ENCODE measurements at places on chromosomes 7 and 10.

DNA sequence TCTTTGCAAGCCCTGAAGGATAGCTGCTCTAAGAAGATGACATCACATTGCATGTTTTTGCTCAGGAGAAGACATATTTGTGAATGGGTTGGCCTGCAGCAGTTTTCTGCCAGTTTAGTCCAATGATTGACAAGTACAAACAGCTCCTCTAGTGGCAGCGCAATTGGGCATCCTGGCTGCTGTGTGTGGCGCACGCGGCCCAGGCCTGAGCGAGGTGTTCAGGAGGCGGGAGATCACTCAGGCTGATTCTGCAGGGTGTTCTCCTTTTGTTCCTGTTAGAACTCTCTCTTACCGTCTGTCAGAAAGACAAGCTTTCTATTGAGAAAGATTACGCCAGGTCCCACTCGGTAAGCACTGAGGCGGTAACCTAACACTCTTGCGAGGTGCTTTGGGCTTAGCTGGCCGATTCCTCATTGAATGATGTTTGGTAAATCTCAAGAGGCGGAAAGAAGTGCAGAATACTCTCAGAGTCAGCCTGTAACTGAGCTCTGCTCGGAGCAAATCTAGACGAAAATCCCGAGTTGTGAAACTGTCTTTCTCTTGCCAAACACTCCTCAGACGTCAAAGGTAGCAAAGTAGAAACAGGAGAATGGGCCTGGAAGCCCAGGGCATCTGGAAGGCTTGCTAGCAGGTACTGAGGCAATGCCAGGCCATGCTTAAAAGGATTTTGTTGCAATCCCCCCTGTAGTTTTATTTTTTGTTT, 219.2 kb upstream of the BMPER start:
- DNase-seq, result no peak

DNA sequence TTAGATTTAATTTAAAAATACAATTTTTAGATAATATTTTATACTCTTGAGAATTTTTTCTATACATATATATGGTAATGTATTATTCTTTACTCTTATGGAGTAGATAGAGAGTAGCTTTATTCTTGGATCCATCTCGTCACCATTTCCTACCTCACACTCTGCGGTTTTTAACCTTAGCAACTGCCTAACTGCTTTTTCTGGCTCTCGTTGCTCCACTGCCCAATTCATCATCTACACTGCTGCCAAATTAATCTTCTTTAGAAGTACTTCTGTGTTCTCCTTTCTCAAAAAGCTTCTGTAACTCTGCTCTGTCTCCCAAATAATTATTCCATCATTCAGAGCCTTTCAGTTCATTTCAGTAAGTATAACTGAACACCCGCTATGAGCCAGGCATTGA, 35.3 kb downstream of the CAPZA2 start:
- DNase-seq, result no peak

DNA sequence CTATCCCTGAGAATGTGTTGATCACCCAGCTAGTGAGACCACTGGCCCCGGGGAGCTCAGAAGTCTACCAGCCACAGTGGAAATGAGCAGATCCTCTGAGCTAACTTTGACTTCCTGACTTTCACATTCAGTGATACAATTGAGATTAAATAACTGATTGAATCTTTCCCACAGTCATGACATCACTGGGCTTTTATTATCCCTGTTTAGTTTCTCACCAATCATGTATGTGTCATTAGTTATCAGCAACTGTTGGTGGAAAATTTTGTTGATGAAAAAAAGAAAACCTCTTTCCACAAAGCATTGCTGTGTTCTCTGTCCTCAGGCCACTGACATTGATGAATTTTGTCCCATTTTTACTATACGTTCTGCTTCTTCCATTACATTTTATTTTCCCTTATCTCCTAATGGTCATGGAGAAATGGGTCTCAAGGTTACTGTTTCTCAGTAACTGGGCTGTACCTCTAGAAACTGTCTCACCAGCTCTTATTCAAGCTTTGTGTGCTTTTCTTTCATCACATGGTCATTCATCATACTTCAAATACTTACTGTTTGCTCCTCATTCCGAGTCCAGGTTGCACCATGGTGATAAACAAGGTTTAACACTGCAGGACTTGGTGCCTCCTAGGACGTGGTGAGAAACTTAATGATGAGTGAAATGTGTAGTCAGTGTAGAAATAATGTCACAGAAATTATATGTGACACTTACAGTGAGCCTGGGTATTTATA, 304.7 kb downstream of the CDK14 start:
- peak; percentile 19 for DNase-seq

DNA sequence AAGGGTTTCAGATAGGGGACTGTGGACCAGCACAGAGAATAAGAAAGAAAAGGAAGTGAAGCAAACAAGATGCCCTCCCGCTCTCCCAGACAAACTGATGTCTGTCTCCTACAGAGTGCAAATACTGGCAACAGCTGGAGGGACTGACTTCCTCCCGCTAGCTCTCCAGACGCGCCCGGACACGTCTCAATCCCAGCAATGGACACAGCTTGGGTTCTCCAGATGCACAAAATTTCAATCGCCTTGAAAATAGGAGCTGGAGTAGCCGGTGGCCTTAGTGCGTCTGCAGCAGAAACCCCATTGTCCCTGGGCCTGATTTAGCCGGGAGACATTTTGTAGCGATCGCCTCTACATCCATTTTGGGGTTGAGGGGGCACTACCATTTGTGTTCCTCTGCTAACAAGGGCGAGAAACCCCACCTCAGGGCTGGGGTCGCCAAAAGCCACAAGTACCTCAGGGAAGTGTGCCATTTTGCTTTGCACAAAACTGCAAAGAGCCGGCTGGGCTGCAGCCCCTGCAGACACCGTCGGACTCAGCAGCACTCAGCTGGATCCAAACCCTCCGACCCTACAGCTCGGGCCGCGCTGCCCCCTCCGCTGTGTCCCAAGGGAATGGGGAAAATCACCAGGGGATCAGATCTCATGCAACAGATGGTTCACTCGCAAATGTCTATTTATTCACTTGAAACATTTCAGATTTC, 5.9 kb downstream of the CPA2 start:
- DNase-seq, result no peak

GRCh38 chr7:96612034-96612433, 97.6 kb downstream of the SEM1 start:
- DNase-seq, result no peak

- DNase-seq, result no peak
Measured at GRCh38 chr10:90227217-90227656, 525.8 kb downstream of the KIF20B start.

- no peak for DNase-seq
Measured at GRCh38 chr10:82969405-82969804, 1094.4 kb downstream of the NRG3 start.

GRCh38 chr7:28700790-28701203, 257.3 kb downstream of the TRIL start:
- no peak for DNase-seq

DNA sequence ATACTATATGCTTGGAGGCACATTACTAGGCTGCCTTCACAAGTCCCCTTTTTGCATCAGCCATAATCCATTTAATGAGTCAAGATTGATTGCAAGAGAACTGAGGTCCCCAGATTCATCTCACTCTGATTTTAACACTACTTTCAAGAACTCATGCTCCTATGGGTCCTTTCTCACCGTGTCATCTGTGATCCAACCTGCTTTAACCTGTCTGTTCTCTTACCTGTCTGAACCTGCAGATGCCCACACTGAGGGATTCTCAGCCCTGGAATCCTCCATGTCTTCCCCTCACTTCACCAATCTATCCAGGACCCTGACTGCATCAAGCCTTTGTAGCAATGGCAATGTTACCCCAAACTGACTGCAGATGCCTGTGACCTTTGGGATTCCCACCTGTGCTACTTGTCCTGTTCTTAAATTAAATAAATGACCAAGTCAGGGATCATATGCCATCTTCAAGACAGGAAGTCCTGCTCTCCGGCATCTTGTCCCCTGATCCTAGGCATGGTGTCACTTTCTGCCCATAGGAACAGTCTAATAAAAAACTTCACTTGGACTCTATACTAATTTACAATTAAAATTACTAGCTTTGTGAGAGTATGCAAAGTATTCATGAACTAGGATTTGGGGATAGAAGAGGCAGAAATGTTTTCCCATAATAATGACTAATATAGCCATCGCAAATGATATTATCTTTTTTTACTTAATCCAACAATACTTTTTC, 25.9 kb upstream of the GOT1 start:
- DNase-seq, result no peak

DNA sequence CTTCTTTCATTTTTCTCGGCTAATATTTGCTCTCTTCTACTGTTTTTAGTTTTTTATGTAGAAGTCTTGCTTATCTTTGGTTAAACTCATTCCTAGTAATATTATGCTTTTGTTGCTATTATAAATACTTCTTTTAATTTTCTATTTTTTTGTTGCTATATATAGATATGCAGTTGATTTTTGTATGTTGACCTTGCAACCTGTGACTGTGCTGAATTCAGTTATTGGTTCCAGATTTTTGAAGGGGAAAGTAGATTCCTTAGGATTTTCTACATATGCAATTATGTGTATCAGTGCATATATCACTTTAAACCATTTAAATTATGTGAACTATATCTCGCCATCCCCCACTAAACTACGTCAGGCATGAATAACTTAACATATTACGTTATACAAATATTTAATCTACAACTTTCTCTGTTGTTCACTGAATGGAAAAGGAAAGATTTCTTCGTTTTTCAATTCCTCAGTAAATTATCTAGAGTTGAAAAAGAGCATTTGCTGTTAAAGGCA, 71.5 kb downstream of the IDE start:
- no peak for DNase-seq

GRCh38 chr10:21363731-21364104, 161.8 kb downstream of the SKIDA1 start:
- no peak for DNase-seq

GRCh38 chr7:24231493-24231892, 52.5 kb upstream of the NPY start:
- DNase-seq, result no peak

DNA sequence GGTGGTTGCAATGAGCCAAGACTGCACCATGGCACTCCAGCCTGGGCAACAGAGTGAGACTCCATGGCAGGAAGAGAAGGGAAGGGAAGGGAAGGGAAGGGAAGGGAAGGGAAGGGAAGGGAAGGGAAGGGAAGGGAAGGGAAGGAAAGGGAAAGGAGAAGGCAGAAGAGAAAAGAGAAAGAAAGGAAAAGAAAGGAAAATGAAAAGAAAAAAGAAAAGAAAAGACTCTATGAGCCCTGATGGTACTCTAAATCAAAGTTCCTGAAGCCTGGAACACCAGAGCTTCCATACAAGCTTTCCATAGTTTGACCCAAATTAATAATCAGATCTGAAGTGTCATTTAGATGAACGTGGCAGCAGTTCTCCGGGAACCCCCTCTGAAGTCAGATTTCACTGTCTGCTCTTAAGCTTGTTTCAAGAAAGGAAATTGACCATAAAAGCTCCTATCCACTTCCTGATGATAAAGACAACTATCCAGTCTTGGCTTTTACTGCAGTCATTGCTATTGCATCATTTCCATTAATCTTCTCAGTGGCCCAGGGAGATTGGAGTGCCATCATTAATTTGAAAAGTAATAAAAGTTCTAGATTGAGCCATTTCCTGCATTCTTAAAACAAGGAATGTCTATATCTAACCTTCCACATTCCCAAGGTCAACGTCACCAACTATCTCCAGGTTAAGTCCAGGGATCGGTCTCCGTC, 44.2 kb upstream of the FRMD4A start:
- no peak for DNase-seq

DNA sequence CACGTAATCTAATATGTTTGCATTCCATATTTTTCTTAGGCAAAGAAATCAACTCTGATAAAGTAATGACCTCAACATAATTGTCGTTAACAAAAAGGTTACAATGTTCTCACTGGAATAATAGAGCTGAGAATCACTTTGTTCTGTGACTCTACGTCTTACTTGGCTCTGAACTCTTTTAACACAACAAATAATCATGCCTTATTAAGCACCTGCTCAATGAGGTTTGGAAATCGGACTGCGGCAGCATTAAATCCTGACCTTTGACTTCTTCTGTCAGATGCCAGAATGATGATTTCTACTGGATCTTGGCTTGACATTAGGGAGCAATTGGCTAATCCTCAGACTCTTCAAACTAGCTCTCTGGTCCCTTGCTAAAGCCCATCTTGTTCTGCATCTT, 233.6 kb downstream of the SEMA3D start:
- no peak for DNase-seq

DNA sequence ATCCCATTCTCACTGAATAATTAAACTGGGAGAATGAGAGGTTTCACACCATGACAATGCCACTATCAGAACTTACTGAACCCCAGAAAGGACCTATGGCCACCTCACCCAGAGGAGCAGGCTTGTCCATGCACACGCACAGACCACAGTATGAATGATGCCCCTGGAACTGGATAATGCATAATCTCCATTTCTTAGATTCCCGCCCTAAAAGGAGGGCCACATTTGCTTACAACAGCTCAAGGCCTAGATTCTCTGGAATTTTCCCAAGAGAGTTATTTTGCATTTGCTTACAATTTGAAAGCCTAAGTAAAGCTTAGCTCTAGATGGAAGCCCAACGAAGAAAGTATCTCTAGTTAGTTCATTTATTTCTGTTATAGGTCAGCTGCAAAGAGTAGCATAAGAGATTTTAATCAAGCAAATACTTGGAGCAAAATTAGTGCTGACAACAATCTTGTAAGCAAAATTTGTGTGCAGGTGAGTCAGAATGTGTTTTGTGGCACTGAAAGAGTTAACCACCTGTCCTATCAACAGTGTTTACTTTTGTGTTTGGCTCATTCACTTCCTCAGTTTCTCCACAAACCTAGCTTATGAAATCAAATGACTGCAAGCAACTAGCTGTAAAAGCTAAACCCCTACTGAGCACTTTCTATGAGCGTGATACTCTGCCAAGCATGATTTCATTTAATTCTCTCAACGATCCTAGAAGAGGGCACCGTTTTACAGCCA, 32.1 kb downstream of the ELMO1 start:
- no peak for DNase-seq

GRCh38 chr10:130128922-130129321, 7.3 kb upstream of the GLRX3 start:
- DNase-seq, result no peak

DNA sequence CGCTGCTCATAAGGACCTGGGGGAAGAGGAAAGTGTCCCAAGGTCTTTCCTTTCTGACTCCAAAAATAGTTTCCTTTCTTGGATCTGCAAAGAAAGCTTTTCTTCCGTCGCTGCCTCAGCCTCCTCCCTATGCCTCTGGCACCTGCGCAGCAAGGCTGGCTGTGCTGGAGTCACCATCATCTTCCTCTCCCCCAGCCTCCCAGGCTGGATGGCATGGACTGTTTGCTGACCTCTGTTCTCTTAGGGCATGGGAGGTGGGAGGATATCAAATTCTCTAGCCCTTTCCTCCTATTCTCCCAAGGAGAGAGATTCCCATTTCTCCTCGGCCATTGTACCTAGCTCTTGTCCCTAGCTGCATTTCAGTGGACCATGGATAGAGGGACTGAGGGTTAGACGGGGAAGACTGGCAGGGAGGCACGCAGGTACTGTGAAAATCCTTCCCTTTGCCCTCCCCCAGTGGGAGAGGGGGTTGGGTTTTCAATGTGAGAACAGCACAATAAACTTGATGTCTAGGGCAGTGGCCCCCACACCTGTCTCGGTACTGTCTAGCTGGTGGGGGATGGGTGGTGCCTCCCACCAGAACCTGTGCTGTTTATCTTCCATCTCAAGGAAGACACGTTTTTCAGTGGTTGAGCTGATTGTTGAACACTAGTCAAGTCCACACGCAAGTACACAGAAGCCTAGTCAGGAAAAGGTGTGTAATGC, 2.6 kb downstream of the PPP1R35 start:
- DNase-seq, result no peak

- no peak for DNase-seq
Measured at GRCh38 chr7:52565974-52566373, 469.5 kb upstream of the POM121L12 start.

All from HuH-7.5 (cell line).